ENCODE measurements at places on chromosomes 1 and 21. TPM values are rescaled to one million over a fixed set of nuclear protein-coding genes. Genes with fewer than 3 reads are reported as not detected.

DNA sequence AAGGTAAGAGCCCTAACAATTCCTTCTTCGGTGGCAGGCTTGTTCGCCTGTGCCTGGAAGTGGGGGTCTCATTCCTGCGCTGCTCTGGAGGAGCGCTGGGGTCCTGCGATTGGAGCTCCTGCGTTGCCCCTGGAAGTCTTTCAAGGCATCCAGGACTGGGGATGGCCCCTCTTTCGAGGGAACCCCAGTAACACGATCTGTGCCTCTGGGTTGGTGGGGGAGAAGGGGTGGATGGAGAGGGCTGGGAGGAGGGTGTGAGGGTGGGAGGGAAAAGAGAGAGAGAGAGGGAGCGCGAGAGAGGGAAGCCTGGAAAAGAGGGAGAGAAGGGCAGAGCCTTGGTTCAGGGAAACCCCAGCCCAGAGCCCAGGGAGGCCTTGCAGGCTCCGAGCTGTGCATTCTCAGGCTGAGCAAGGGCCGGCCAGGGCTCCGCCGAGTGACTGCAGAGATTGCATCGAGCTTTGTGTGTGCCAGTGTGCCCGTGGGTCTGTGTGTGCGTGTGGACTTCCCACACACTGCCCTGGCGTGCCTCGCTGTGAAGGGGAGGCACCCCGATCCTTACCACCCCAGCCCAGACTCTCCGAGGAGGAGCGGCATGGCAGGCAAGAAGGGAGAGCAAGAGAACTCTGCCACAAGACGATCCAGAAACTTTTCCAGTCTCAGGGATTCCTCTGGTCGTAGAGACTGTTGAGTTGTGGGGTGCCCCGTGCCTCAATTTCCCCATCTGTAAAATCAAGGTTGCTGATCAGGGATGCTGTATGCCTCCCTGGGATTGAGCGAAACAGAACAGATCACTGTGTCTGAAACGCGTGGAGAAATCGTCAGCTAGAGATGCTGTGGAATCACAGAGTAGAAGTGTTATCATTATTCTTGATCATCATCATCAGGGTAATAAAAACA, 619 bp downstream of the BCL9 start:
- no peak for DNase-seq

SLC25A34 gene
- total RNA-seq = 0.83 TPM

MIS18A gene
- total RNA-seq = 3.2 TPM

MEX3A gene
- total RNA-seq = 0.65 TPM

BSND gene
- not detected for total RNA-seq

GRCh38 chr21:26844258-26845065, 747 bp downstream of the ADAMTS1 start:
- no peak for DNase-seq

- DNase-seq = no peak
Measured at GRCh38 chr1:245148861-245149260, 5.9 kb upstream of the KIF26B start.

DNA sequence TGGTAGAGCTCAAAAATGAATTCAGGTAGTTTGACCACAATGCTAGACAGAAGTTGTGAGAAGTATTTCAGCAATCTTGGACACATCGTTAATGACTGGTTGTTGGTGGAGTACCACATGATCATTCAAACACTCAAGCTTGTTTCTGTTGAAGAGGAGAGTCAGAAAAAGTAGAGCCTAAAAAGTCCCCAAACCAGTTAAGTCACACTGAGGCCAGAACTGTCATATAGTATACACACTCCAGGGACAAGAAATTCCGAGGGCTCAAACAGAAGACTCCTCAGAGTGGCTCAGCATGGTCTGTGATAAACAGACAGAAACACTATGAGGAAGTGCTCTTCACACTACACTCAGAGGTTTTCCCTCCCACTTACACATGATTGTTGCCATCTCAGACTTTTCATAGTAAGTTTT, 5.8 kb downstream of the TRIM33 start:
- no peak for DNase-seq

CENPS gene
- total RNA-seq = 5.4 TPM

DNA sequence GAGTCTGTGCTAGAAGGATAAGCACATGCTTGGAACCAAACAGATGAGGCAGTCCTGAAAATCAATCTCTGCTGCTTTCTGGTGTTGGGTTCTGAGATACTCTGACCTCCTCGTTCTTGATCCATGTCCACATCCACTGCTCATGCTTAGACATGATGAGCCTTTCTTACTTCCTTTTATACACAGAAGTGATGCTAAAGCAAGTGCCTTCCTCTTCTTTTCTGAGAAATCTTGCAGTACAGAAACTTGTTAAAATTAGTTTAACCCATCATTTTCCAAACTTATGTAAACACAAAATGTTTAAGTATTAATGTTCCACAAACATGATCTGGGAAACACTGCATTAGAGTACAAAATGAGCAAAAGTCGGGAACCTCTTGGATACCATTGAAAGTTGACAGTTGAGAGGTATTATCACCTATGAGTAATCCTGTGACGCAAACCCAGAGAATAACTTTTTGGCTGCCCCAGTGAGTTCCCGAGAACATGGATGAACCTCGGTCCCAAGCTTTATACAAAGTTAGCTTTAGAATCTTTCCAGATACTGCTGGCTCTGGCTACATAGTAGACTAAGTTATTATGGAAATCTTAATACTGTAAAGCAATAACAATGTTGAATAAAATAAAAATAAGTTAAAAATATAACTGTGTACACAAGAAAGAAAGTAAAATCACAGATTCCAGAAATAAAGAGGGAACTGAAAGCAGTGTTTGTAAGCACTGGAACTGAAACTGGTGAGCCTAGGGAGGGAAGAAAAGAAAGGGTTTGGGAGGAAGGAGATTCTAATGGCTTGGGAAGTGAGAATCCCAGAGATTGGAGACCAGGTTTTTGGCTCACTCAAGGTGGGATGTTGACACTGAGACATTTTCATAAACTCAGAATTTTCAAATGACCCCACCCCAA, 429.3 kb upstream of the RUNX1 start:
- DNase-seq = no peak

DNA sequence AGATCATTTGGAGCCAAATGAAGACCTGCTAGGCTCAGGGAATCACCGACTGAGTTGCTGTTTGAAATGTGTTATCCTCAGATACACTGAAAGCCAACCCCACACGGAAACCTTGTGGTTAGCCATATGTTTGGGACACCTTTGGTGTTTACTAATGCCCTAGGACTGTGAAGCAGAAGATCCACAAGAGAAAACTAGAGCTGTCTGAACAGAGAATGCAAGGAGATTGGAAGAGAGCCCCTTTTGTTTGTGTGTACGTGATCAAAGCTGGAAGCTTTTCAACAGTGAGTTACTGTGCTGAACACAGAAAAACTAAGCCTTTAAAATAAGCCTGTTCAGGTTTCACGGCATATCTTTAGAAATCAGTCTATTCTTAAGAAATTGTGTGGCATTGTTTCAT, 908.2 kb upstream of the ADGRL2 start:
- DNase-seq = no peak

GRCh38 chr1:79716447-79716846, 709.9 kb upstream of the ADGRL4 start:
- no peak for DNase-seq

- DNase-seq = no peak
Measured at GRCh38 chr21:34576041-34576511, 38.8 kb downstream of the RCAN1 start.

DNA sequence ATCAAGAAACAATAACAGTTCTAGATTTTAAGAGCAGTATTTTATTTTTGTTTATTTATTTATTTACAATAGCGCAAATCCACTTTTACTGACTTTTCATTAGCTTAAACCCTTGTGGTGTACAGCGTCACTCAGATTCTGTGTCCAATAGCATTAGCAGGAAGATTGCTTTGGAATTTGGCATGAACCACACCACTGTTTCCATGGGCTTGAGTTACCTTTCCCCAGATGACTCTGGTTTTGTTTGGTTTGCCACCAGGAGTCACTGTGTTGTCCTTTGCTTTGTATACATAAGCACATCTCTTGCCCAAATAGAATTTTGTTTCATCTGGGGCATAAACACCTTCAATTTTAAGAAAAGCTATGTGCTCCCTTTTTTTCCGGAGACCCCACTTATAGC, 25.9 kb upstream of the SNRPE start:
- DNase-seq = no peak

GRCh38 chr1:2170211-2170610, 24.4 kb downstream of the FAAP20 start:
- DNase-seq = no peak

DNA sequence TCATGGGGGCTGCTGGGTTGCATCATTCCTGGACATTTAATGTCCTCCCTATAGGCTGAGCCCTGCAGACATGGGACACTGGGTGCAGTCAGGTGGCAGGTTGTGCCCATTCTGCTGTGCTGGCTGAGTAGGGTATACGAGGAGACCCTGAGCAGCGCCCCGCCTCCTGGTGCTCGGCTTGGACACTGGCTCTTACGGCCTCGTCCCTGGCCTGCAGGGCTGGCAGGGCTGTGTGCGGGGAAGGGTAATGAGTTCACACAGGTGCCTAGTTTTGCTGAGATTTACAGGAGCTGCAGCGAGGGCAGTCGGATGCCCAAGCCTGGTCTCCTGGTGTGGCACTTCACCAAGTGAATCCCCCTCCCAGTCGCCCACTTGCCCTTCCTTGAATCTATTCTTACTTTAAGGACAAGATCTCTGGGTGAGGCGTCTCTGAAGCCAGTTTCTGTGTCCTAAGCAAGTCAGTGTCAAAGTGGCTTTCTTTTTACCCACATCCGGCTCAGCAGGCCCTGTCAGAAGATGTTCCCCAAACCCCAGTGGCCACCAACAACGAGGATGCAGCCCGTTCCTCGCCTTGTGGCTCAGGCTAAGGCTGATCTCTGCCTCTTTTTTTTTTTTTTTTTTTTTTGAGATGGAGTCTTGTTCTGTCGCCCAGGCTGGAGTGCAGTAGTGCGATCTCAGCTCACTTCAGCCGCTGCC, 73.2 kb downstream of the MAN1C1 start:
- DNase-seq = no peak

DNA sequence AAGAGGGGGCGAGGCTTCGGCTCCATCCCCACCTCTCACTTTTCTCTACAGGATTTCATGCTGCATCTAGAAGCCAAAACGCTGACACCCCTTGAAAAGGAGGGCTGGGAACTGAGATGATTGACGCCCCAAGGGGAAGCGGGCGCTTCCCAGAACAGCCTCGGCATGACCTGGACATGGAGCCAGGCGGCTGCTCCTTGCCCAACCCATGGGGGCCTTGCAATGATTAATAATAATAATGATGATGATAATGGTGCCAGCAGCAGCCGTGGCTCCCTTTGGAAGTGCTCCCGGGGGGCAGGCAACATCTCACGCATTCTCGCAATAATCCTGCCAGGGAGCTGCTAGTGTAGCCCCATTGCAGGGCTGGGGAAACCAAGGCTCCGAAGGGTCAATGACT, 78.2 kb downstream of the RAP1GAP start:
- DNase-seq = no peak

DNA sequence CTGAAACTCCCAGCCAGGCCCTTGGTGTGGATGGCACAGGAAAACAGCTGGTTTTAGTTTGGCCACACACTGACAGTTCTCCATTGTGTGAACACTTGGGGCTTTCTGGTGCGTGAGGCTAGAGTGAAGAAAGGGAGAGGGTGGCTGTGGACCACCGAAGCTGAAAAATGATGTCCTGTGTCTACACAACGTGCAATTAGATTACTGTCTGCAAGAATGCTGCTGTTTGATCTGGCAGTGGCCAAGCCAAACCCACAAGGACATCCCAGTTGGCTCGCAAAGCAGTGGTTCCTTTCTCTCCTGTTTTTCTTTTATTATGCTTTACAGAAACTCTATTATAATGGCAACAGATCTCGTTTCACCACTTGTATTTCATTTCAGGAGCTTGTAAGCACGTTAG, 58.9 kb downstream of the ERG start:
- DNase-seq = no peak

GRCh38 chr21:35257413-35257812, 208.3 kb upstream of the RUNX1 start:
- no peak for DNase-seq

FCGR3A gene
- 11.8 TPM for total RNA-seq

DNA sequence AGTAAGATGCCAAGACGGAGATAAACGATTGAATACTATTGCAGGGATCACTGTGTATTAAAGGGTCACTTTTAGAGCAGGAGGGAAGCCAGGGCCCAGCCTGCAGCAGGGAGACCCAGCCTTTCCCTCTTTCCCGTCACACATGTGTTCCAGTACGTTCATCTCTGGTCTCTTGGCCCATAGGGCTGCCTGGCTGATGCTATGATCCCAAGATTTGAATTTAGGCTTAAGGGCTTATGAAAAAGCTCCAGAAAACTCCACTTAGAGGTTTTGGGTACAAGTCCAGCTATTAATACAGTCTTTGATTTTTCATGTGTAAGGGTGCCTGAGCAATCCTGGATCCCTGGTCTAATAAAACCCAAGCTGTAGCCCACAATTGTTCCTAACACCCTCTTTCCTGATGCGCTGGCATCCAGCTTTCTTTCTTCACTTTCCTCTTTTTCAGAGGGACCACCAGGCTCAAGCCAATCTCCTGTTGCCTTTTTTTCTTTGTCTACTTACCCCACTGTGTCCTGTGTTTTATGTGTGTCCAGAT, 359.6 kb upstream of the USP24 start:
- DNase-seq = peak; percentile 68
